ENCODE measurements at places on chromosomes 4 and X. TPM values are rescaled to one million over a fixed set of nuclear protein-coding genes. Genes with fewer than 3 reads are reported as not detected.

- no peak for DNase-seq
Measured at GRCh38 chr4:112860830-112861690, 188.4 kb upstream of the ANK2 start.

DNA sequence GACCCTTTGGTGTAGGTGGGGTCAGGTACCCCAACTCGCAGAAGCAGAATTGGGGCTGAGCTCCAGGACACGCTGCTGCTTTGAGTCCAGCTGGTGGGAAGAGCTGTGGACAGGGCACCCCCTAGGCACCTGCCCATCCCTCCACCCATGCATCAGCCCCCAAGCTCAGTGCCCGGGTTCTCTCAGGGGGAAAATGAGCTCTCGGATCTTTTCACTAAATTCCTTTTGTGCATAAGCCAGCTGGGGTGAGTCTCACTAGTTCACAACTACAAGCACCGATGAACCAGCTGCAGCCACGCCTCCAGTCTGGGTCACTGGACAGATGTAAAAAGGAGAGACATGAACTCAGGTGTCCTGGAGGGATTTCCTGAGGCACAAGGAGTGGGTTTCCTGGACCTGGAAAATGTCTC, 286.8 kb downstream of the CRLF2 start:
- DNase-seq: no peak

GRCh38 chrX:30170900-30171299, 44.5 kb upstream of the MAGEB2 start:
- DNase-seq: no peak

TECRL gene
- total RNA-seq: not detected
